Right renal pelvis (tissue), 4 donors: ENCODE measurements at places on chromosomes 12 and 14.

DNA sequence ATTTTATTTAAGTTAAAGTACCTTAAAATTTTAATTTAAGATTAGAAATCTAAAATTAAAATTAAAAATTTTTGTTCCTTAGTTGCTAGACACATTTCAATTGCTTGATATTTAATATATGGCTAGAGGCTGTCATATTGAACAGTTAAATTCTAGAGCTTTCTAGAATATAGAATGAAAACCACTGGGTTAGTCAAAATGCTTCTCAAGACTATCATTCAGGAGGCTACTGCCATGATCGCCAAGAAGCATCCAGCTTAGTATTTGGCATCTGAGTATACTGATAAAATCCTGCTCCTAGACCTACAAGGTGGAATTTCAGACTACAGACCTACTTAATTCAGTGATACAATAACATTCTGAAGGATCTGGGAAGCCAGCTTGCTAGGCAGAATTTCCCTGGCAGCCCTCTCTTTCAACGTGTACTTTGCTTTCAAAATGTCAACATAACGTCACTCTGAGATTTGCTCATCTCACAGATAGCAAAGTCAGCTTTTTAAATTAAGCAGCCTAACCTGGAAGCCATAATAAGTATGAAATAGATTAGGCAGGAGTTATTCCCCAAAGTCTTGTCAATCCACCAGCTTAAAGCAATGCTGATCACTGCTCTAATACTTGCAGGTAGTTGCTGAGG, 525.8 kb downstream of the FSCB start:
- DNase-seq = no peak

- no peak for DNase-seq
Measured at GRCh38 chr14:96782436-96782835, 14.7 kb upstream of the VRK1 start.

GRCh38 chr12:48996794-48997718, 2.1 kb downstream of the DDN start:
- peak; percentile 62 for DNase-seq

- DNase-seq = no peak
Measured at GRCh38 chr12:18676996-18677588, 60.7 kb downstream of the PLCZ1 start.

GRCh38 chr12:121812320-121812871, 8.6 kb downstream of the SETD1B start:
- DNase-seq = no peak

DNA sequence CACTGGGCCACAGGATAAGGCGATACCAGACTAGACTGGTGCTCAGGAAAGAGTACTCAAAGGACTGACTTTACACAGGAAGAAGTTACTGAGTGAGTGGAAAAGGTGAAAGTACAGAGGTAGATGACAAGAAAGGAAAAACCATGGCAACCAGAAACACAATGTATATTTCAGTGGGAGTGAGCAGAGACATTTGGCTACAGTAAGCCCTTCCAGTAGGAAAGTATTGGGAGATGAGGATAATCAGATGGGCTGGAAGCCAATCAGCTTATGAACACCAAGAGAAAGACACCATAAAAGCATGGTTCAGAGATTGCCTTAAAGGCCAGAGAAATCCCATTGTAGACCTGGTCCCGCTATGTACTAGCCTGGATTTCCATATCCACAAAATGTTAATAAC, 51.6 kb downstream of the TMTC1 start:
- DNase-seq = no peak

DNA sequence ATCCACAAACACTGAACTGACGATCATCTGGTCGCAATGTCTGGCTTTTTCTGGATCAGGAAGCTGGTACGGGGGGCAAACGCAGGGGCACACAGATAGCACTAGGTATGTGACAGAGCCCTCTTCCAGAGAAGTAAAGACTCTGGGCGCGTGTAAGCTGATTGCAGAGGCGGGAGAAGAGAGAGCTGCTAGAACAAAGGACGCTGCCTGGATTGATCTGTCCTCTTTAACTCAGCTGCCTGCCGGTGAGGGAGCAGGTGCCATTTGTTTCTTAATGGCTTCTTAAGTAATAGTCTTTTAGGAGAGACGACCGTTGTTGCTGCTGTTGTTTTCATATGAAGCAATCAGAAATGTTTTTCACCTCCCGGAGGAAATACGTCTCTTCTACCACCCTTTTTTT, 77.3 kb downstream of the GLT1D1 start:
- DNase-seq = no peak

DNA sequence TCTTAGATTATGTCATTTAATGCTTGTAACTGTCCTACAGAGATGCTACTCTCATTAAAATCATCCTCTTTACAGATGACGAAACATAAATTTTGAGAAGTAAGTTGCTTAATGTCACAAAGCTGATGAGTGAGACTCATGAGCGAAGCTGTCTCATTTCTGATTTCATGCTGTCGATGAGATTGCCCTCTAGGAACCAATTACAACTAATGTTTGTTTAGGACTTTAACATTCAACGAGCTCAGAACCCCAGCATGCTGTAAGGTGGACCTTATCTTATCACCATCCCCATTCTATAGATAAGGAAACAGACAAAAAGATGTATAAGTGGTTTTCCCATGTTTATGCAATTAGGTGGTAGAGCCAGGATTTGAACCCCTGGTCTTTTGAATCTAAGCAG, 23.1 kb downstream of the BHLHE41 start:
- DNase-seq = no peak

DNA sequence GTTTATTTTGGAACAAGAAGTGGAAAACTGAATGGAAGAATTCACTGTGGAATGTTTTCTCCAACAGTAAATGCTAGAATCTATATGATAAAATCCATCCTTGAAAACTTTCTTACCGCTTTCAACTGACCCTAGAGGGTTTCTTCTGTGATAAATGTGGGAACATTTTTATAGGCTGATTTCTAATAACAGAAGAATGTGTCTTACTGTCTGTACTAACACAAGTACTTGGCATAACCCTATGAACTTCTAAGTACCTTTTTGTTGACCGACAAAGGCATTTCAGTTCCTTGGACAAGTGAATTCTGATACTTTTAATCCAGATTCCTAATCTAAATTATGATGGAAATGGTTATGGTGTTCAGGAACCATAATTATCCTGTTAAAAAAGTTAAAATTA, 1109.7 kb upstream of the FLRT2 start:
- no peak for DNase-seq

DNA sequence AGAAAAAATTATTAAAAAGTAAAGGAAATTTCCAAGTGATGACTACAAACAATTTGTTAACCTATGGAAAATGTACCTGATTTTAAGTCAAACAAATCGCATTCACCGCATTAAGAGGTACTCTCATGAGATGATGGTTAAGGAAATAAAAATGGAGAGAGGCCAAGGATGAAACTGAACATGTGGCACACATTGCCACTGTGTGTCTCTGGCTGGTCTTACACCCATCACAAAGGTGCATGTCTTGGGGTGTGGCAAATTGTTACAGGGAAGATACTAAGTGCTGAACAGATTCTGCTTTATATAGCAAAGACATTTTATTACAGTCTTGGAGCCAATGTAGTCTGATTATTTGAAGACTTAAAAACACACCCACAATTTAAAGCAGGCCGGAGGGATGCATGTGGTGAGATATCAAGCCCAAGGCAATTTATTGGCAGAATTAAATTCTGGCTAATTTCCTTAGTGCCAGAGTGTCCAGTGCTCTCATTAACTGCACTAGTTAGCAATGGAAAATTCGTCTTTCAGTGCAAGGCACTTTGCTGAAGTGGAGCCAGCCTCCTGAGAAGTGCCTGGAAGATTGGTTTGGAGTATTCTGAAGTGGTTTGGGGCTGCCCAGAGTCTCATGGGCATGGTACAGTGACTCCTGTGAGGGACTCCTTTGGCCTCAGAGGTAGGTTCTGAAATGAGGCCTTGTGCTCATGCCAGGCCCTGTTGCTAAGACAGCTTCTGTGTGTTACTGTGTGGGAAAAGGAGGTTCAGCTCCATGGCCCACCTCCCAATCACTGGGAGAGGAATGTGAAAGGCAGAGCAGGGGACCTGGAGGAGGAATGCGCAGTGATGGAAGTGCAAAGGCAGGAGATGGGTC, 166.9 kb downstream of the BRMS1L start:
- no peak for DNase-seq

GRCh38 chr14:61477712-61478462, 156.5 kb downstream of the PRKCH start:
- no peak for DNase-seq

GRCh38 chr14:91330096-91330696, 85.7 kb upstream of the GPR68 start:
- no peak for DNase-seq

GRCh38 chr14:93005838-93006237, 82.9 kb downstream of the CHGA start:
- DNase-seq = no peak

DNA sequence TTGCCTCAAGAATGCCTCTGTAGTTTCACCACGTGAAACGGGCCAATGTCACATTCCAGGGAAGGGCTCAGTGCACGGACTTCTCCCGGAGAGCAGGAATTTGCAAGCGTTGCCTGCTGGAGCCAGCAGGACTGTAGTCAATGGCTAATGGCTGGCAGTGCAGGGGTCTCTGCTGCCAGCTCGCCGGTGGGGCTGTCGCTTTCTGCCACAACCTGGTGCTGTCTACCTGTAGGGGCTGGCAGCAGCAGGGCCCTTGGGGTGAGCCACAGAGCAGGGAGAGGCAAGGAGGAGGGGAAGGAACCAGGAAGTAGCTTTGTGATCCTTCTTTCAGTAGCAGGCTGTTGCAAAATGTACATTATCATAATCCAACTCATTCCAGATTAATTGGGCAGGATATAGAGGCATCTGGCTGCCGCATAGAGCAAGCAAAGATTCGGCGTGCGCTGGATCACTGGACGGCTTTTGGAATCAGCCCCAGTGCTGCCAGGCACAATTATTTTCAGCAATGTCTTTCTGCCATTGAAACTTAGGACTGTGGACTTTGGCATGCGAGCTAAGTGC, 114.1 kb downstream of the PAPOLA start:
- DNase-seq = no peak

DNA sequence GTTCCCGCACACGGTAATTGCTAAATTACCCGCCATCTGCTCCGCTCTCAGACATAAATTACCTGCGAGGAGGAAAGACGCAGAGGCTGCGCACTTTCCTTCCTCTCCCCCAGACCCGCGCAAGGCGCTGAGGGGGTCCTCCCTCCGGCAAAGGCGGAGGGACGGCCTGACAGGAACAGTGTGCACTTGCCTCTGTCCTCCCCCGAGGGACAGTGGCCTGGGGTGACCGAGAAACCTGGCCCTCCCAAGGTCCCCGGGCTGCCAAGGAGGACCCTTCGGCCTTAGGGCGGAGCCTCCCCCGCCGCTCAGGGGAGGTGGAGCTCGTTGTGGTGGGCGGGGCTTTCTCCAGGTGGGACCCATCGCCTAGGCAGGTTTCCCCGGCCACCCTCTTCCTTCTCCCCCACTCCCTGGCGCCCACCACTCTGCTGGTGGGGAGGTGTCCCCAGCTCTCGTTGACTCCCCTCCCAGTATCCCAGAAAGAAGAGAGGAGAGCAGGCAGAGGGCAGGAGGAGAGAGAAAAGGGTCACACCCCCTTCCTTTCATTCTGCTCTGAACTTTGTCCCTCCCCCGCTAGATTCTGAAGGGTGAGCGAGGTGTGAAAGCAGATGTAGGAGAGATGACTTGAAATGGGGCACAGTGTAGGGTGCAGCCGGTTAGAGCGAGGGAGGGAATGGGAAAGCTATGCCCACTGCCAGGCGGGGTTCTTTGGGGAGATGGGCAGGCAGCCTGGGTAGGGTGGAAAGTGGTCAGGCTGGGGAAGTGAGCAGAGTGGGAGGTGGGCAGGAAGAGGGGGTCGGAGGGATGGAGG, 11.4 kb upstream of the CALCOCO1 start:
- DNase-seq = no peak

DNA sequence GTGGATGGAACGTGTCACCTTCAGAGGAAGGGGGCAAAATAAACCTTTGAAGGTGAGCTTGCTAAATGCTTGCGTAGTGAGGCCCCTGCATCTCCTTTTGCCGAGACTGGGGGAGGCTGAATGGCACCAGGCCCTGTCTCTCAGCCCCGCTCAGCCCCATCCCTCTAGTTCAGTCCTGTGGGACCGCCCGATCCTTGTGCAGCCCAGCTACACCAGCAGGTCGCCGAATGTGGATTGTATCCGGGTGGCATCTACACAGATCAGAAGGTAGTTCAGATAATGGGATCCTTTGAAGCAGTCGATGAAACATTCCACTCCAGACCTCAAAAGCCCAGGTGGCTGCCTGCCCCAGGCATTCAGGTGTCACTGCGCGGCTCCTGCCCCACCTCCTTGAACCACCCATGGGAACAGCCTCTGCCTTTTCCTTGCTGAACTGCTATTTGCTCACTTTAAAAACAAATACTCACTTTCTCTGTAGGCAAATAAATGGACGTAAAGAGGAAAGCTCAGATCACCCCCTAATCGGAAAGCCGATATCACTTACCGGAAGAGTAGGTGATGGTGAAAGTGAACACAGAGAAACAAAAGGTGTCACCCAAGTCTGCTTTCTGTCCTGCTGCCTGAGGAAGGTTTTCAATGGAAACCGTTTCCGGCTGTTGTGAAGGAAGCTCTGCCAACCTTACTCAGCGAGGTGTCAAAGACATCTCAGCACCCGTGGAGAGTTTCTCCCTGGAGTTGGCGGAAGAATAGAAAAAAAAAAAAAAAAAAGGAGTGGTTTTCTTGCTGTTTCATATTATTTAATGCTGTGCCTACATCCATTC, 100.3 kb upstream of the NCOR2 start:
- DNase-seq = no peak

- DNase-seq = no peak
Measured at GRCh38 chr12:2198005-2198501, 145.3 kb downstream of the CACNA1C start.

- DNase-seq = no peak
Measured at GRCh38 chr12:9260931-9261330, 52.7 kb upstream of the PZP start.

DNA sequence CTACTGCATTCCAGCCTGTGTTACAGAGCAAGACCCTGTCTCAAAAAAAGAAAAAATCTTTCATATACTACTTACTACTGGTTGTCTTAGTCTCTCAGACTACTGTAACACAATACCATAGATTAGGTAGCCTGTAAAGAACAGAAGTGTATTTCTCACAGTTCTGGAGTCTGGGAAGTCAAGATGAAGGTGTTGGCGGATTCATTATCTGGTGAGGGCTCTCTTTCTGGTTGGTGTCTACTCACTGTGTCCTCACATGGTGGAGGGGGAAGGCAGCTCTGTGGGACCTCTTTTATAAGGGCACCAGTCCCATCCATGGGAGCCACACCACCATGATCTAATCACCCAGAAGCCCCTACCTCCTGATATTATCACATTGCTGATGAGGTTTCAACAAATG, 14.4 kb downstream of the WDR20 start:
- no peak for DNase-seq

GRCh38 chr14:28061006-28061405, 705.6 kb upstream of the FOXG1 start:
- DNase-seq = no peak
